ENCODE measurements at places on chromosomes 5 and 9. TPM values are rescaled to one million over a fixed set of nuclear protein-coding genes. Genes with fewer than 3 reads are reported as not detected.

EPB41L4A gene
- not detected for total RNA-seq

DNA sequence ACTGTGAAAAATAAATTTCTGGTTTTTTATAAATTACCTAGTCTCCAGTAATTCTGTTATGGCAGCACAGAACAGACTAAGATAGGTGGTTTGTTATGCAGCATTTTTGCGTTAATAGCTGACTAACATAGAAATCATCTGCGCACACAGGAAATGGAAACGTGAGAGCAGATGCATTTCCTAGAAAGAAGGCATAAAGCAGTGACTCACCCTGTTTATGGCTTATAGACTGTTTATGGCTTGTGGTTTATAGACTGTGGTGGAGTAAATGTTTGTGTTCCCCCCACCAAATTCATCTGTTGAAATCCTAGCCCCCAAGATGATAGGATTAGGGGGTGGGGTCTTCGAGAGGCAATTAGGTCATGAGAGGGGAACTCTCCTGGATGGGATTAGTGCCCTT is 18.3 kb upstream of the OSMR start:
- no peaks in the 10 kb centered on the region for H3K36me3 ChIP-seq
- H3K4me1 ChIP-seq, result peaks cover 9% of the 10 kb centered on the region
- peaks cover 15% of the 10 kb centered on the region for H3K27me3 ChIP-seq
- no peak for DNase-seq
- H3K4me3 ChIP-seq, result no peak overlapping the region

PAEP gene
- not detected for total RNA-seq

LTC4S gene
- total RNA-seq, result 1.7 TPM

GRCh38 chr5:151751091-151751490 is 7.3 kb downstream of the ATOX1 start:
- H3K4me1 ChIP-seq, result peaks cover 39% of the 10 kb centered on the region
- H3K4me3 ChIP-seq, result no peak overlapping the region
- peaks cover 18% of the 10 kb centered on the region for H3K36me3 ChIP-seq

PITX1 gene
- 1.1 TPM for total RNA-seq

DNA sequence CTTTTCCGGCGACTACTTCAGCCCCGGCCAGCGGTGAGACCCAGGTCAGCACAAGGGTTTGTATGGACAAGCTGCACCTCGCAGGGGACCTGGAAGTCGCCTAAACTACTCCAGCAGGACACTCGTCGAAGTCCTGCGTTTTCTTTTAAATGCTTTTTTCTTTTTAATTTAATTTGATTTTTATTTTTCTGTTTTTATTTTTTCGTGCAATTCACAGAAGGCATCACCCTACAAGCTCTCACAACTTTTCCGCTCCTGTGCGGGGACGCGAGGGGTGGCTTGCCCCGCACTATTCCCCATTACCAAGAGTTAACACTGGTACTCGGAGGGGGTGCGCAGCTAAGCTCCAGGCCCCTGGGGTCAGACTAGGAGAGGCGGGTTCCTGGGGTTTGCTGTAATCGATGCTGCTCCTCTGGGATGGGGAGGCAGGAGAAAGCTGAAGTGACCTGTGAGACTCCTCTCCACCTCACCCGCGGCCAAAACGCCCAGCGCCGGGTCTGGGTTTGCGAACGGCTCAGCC is 1.3 kb downstream of the EDIL3 start:
- no peaks in the 10 kb centered on the region for H3K36me3 ChIP-seq
- no peak overlapping the region for H3K27ac ChIP-seq
- H3K27me3 ChIP-seq, result peaks cover 39% of the 10 kb centered on the region
- peaks cover 11% of the 10 kb centered on the region for H3K4me1 ChIP-seq

All from activated T-helper 1 cell treated with anti-CD3 and anti-CD28 coated beads, Interleukin-12 subunit alpha, Interleukin-12 subunit beta, Interleukin-2, Interleukin-4 antibody, amounts not matched to agents 30 ng/mL and 10 ng/mL and 1 ng/mL, durations not matched to agents 14 hours and 24 hours and 36 hours (primary cell).